ENCODE measurements at places on chromosomes 13 and 19.

DNA sequence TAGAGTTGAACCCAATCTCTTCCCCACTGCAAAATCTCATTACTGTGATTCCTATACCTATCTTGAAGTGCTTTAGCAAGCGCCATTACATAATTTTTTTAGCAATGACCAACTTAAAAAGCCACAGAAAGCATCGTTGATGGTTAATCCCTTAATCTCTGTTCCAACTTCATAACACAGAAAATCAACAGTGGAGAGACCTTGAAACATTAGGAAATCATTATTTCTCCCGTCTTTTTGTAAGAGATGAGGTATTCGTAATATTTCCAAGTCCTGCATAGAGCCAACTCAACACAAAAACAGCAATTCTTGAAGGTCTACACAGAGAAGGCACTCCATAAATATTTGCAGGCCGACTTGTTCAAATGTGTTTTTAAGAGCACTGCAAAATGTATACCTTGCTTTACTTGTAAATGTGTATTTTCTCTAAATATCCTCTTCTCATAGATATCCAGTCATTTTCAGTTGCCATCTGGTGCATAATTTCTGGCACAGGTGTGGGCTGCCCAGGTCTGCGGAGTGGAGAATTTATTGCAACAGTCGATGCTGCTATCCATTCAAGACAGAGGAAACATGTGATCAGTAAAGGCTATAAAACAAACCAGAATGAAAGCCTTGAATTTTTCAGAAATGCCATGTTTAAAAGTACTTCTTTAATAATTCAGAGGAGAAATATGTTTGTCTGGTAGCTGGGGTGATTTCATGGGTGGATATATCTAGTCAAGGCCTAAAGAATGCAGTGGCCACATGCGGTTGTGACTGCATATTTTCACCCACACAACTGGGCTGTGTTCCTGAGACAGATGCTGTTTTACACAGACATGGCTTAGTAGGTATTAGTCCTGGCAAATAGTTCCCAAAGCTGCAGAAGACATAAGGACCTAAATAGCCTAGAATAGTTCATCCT, 234.3 kb upstream of the STARD13 start:
- no peak for DNase-seq

GRCh38 chr19:11238041-11238440, 1.4 kb upstream of the ANGPTL8 start:
- DNase-seq: no peak

GRCh38 chr13:48828962-48829411, 146.7 kb upstream of the FNDC3A start:
- no peak for DNase-seq

DNA sequence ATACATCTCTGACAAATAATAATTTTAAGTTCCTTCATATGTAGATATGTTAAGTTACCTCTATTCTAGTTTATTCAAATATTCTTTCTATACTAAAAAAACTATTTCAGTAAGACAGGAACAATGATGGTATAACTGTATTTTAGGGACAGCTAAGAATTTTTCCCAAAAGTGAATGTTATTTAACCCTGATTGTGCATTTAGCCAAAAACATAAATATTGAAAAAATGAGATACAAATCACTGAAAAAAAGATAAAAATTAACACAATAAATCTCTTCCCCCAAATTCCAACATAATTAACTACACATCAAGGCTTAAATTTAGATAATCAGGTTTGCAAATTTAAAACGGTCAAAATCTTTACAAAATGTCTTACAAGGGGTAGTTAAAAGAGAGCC, 58.1 kb downstream of the KCNRG start:
- DNase-seq: no peak
